Urothelium cell line (cell line): ENCODE measurements at places on chromosomes 5 and 9.

GRCh38 chr9:129071526-129072126 lies 9.3 kb upstream of the DOLPP1 start:
- DNase-seq, result no peak

GRCh38 chr5:66653325-66653724 lies 57.1 kb downstream of the MAST4 start:
- DNase-seq, result peak; percentile 6

GRCh38 chr9:94002316-94003140 lies 47.4 kb upstream of the BARX1 start:
- peak; percentile 42 for DNase-seq

DNA sequence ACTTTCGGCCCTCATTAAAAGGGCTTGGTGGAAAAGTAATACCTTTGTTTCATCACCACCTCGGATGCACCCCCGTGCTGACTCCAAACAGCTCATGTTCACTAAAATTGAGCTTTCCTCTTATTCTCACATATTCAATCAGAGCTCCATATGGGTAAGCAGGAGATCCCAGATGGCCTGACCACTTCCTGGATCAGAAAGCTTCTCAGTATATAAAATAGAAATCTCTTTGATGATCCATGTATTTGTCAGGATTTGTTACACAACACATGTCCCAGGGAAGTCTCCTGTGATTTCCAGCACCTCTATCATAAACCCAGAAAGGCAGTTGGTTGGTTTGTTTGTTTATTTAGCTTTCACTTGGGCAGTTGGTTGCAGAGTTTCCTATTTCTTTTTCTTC lies 402.0 kb downstream of the MLLT3 start:
- no peak for DNase-seq

GRCh38 chr5:150491876-150492275 lies 16.1 kb upstream of the NDST1 start:
- DNase-seq, result no peak

GRCh38 chr9:137820161-137820855 lies 57.3 kb upstream of the CACNA1B start:
- DNase-seq, result no peak

- DNase-seq, result no peak
These were observed 1875.9 kb upstream of the CDH9 start for GRCh38 chr5:28914297-28914696.

DNA sequence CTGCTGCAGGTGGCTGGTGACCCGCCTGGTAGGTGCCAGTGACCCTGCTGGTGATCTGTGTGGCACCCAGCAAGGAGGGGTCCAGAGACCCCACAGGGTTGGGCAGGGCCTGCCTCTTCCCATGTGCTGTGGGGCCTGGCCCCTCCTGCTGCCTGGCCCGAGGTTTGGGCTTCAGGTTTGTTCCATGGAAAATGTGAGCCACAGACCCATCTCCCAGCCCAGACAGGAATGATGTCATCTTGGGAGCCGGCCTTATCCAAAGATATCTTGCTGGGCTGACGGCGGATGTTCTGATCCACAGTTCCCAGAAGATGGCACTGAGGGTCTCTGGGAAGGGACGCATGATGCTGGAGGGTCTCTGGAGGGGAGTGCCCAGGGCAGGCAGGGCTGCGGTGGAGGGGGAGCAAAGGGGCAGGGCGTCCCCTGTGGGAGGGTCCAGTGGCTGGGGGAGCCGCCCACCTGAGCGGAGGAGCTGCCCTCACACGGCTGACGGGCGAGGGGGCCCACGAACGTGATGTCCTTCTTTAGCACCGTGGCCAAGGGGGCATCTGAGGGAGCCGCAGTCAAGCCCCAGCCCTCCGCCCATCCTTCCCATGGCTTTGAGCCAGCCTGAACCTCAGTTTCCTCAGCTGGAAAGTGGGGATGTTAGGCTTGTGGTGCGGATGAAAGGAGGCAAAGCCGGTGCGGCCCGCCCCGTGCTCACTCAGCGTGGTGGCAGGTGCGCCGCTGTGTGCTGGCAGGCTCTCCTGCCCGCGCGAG lies 68.1 kb downstream of the COL5A1 start:
- DNase-seq, result peak; percentile 54

- DNase-seq, result no peak
These were observed 118.2 kb upstream of the SLC44A1 start for GRCh38 chr9:105126226-105126625.

- DNase-seq, result no peak
These were observed 384.9 kb downstream of the NFIB start for GRCh38 chr9:13929013-13929412.

DNA sequence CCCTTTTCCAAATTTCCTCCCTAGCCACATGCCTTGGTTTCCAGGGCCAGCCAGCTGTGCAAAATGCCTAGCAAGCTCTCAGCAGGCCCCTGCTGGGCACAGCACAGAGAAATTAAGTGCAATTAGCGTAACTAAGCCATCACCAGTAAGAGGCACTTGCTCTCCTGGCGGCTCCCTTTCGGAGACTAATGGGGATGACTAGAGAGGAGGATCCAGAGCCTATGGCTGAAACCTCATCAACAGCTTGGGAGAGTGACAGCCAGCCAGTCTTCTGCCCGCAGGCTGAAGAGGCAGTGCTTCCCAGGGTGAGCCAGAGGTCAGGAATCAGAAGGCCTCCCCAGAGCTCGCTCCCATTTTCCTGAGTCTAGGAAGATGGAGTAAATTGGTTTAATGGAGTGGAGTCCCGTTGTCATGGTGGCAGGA lies 108.4 kb downstream of the KCNIP1 start:
- no peak for DNase-seq

GRCh38 chr9:109411798-109412352 lies 86.2 kb downstream of the PTPN3 start:
- DNase-seq, result peak; percentile 11

DNA sequence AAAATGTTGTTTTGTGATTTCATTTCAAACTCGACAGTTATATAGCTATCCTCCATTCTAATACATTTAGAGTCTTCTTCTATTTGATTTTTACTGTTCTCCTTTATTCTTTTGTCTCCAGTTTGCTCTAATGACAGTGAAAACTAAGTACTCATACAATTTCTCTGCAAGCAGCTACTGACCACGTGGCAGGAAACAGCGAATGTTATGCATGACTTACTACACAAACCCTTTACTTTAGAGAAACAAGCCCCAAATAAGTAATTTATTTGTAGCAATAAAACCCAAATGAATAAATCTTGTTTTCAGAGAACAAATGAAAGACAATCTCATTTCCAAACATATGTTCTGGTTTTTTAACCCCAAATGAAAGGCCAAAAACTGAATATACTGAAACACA lies 41.9 kb downstream of the CDH6 start:
- DNase-seq, result no peak

DNA sequence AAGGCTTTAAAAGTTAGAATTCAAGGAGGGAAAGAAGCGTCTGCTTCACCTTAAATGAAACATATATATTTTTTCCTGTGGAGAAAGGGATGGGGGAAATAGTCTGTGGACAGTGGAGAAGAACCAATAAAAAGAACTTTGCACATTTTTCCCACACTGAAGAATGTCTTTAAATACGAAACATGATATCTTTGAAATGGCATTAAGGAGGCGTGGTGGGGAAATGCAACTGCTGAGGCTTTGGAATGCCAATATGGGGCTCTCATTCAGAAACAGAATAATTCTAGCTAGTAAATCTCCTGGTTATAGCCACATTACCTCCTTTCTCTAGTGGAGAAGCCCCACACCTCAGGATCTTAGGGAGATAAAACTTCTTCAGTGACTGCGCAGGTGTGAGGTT lies 46.8 kb downstream of the TNC start:
- no peak for DNase-seq

DNA sequence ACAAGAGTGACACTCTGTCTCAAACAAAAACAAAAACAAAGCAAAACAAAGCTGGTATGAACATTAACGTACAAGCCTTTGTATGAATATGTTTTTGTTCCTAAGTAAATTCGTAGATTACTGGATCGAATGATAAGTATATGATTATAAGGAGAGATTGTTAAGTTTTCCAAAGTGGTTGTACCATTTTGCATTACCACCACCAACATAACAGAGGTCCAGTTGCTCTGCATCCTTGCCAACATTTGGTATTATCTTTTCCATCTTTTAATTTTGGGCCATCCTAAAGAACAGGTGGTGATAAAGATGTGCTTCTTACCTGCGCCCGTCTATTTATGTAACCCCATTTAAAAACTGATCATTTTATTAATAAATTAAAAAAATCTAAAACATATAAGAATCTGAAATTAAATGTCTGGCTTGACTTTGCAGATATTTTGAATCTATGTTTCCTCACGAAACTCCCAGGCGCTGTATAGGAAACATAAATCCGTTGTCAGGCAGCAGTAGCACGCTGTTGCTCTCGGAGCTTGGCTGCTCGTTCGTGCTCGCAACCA lies 593 bp upstream of the NAA35 start:
- peak; percentile 5 for DNase-seq

GRCh38 chr5:173760461-173761177 lies 127.5 kb upstream of the CPEB4 start:
- DNase-seq, result no peak

- peak; percentile 72 for DNase-seq
These were observed 72.9 kb upstream of the SHB start for GRCh38 chr9:38141746-38142591.

- DNase-seq, result peak; percentile 32
These were observed 284.8 kb upstream of the GRAMD2B start for GRCh38 chr5:126138281-126138931.

DNA sequence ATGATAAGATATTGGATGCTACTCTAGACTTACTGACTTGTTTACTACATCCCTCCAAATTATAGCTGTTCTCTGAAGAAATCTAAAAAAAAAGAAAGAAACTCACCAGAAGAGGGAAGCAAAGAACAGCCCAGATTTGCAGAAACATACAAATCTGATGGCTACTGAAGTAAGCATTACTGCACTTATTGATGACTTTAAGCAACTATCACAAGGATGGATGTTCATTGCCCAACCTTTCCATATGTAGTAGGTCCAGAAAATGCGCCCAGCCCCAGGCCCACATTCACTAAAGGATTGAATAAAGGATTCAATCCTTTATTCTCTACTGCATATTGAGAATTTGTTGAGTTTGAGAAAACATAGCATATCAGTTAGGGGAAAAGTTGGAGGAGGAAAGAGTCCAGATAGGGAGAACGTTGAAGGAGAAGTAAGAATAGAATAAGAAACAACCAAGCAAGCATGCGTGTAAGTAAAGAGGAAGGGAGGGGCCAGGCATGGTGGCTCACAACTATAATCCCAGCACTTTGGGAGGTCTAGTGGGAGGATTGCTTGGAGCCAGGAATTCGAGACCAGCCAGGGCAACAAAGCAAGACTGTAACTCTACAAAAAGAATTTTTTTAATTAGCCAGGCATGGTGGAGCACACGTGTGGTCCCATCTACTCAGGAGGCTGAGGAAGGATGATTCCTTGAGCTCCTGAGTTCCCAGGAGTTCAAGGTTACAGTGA lies 33.8 kb upstream of the DTWD2 start:
- DNase-seq, result peak; percentile 18

- no peak for DNase-seq
These were observed 50.2 kb upstream of the DAB2IP start for GRCh38 chr9:121601194-121601593.

GRCh38 chr5:109705596-109705995 lies 15.9 kb downstream of the MAN2A1 start:
- DNase-seq, result no peak

- no peak for DNase-seq
These were observed 353.6 kb downstream of the SEMA5A start for GRCh38 chr5:9192266-9192665.

GRCh38 chr9:4293293-4293941 lies 6.5 kb downstream of the GLIS3 start:
- DNase-seq, result peak; percentile 49

- no peak for DNase-seq
These were observed 84.4 kb upstream of the SPIN1 start for GRCh38 chr9:88303721-88304451.

DNA sequence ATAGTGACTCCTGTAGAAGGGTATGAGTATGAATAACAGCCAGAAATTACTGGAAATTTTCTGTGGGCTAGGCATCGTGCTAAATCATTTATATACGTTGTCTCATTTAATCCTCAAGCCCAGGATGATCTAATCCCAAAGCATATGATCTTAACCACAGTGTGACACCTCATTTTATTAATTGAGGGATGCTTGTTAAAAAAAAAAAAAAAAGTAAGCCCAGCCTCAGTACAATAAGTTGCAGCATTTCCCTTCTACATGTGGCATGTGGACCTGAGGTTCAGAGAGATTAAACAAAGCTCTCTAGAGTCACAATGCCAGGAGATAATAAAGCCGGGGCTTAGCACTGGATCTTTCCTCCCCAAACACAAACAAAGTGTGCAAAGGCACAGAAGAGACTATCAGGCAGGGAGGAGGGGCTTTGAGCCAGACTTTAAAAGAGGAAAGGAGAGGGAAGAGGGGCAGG lies 49.5 kb downstream of the KLF4 start:
- DNase-seq, result no peak

GRCh38 chr9:16561121-16561520 lies 309.3 kb downstream of the BNC2 start:
- no peak for DNase-seq

- DNase-seq, result no peak
These were observed 5.0 kb downstream of the P4HA2 start for GRCh38 chr5:132222649-132223038.

GRCh38 chr5:53545744-53546143 lies 14.7 kb upstream of the NDUFS4 start:
- DNase-seq, result no peak

DNA sequence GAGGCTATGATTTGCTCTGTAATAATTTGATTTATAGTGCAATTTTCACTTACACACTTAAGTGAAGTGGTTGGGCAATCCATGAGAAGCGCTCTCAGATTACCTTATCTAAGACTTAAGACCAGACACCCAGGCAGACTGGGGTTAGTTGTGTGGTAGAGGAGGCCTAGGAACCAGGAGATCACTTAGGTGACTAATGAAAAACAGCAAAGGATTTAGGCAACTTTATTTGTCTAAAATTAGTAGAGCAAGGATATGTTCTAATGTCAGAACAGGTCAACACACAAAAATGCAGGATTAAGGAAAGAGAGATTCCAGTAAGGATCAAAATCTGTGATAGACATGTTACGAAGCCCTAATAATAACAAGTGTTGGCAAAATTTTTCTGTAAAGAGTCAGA lies 913.8 kb downstream of the TLE1 start:
- DNase-seq, result no peak

DNA sequence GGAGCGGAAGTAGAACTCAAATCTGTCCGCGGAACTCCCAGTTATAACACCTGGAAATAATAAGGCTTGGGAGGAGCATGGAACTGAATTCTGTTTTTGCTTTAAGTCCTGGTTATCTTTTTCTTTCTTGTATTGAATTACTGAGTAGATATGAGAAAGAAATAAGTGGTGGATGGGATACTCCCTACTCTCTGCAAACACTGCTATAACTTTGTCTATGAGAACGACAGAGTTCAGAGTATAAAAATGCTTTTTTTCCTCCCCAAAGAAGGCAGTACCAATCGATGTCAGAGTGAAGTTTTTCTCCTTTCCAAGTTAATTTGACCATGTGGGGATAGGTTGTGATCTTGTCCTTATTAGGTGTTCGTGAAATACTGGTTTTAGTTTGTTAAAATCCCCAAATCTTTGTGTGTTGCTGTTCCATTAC lies 1.2 kb downstream of the RIC1 start:
- DNase-seq, result no peak

- DNase-seq, result no peak
These were observed 28.2 kb downstream of the C9orf152 start for GRCh38 chr9:110179734-110180133.

- DNase-seq, result no peak
These were observed 121.7 kb upstream of the GLRA1 start for GRCh38 chr5:152046361-152046760.
